Stimulated activated CD8-positive, alpha-beta memory T cell treated with anti-CD3 and anti-CD28 coated beads, Interleukin-2, amount 100 ng/mL, for 1 hour (primary cell): ENCODE measurements at places on chromosomes 4 and X.

GRCh38 chr4:84596826-84597225, 13.9 kb downstream of the CDS1 start:
- no peak for DNase-seq

- DNase-seq: no peak
These were observed 10.5 kb downstream of the SEPTIN11 start for GRCh38 chr4:76960014-76960413.

GRCh38 chr4:105555409-105555808, 3.0 kb downstream of the ARHGEF38 start:
- no peak for DNase-seq

DNA sequence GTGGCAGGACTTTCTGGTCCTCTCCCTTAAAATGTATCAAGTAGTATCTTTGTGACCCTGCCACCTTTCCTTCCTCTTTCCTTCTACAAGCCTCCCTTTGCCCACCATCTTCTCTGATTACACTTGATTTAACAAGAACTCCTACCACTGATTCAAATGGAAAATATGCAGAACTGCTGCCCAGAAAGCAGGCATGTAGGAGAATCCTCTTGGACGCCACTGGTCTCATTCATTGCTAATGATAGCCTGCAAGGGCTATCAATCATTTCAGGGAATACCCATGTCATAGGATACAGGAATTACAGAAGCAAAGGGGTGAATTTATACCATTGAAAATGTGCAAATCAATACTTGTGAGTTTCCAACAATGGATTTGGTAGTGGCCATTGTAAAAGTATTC, 294.6 kb upstream of the NRK start:
- DNase-seq: no peak

- no peak for DNase-seq
These were observed 32.1 kb upstream of the BEND2 start for GRCh38 chrX:18252644-18253359.

GRCh38 chrX:114889481-114889880, 127.9 kb downstream of the IL13RA2 start:
- DNase-seq: no peak

DNA sequence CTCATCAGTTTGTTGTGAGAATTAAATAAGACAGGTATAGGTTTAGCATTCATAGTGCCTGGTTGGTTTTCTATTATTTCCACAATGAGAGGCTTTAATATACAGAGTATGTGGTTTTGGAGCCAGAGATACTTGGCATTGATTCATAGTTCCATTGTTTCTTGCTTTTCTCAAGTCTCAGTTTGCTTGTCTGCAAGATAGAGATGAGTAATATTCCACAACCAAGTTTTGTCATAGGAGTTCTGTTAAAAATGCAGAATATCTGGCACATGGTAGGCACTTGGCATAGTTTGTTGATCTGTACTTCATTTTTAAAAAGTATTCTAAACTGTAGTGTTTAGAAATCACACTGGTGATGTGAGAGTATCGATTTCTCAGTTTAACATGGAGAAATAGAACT, 37.5 kb upstream of the EDA2R start:
- no peak for DNase-seq

DNA sequence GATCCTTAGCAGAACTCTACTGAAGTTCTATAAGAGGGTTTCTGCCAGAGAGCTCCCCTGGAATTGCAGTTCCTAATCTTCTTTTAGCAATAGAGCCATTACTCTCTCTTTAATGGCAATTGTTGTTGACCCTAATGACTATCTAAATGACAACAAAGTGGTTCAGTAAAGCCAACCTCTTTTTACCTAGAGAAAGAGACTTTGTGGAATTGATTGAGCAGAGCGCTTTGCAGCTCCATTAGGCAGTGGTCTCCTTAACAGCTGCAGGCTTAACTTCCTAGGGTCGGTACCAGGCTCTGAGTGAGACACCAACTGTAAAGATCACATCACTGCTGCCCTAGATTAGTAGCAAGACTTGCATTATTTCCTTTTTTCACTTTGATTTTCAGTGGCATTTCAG, 1472.9 kb upstream of the TENM3 start:
- DNase-seq: no peak
